ENCODE measurements at places on chromosomes 5 and 9. TPM values are rescaled to one million over a fixed set of nuclear protein-coding genes. Genes with fewer than 3 reads are reported as not detected.

Gene LRRC19
- not detected for total RNA-seq

Gene ADRA1B
- total RNA-seq = 9.2 TPM

GRCh38 chr5:123170816-123171215, 81.8 kb downstream of the PRDM6 start:
- no peak for DNase-seq

GRCh38 chr9:133637451-133638055, 1.4 kb downstream of the DBH start:
- no peak for DNase-seq

DNA sequence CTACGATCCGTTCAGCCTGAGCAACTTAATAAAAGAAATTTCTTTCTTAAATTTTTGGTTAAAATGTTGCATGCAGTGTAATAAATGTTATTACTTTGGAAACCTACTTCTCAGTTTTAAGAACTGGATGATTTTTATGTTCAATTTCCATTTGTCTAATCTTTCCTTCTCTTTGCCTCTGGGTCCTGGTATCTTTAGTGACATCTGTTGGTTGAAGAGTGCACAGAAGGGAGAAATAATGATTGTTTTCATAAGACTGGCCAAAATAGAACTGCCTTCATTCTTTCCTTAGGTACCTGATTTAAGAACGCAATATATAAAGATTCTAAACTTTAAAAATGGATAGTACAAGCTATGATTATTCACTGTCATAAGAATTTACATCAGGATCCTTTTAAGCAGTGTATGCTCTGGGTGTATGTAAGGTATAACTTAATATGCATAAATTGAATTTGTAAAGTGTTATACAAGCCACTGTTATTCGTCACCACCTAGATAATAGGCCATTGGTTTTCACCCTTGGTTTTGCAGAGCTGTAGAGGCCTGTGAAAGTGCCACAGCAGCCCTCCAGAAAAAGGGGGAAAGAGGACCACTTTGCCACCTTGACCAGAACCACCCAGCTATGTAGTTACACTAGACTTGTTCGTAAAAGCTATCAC, 82.8 kb upstream of the TLX3 start:
- no peak for DNase-seq

GRCh38 chr9:19184144-19184917, 46.2 kb upstream of the DENND4C start:
- DNase-seq = peak; percentile 95

DNA sequence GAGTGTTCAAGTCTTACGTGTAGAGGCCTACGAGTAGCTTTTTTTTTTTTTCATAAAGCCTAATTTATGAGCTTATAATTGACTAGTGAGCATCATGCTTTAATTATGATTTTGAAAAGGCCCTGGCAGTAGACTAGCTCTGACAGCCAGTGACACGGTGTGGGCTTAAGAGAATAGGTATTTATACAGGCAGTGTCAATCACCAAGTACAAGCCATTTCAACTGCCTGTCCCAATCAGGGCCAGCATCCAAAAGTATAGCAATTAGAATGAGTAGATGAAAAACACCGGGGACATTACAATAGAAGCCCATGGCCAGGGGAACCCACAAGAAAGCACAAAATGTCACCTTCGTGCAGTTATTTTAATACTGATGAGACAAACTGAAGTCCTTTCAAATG, 552.8 kb downstream of the CAAP1 start:
- DNase-seq = no peak

- no peak for DNase-seq
Measured at GRCh38 chr5:179304871-179305270, 40.4 kb downstream of the ADAMTS2 start.

GRCh38 chr9:137311986-137312851, 10.1 kb upstream of the NRARP start:
- no peak for DNase-seq

DNA sequence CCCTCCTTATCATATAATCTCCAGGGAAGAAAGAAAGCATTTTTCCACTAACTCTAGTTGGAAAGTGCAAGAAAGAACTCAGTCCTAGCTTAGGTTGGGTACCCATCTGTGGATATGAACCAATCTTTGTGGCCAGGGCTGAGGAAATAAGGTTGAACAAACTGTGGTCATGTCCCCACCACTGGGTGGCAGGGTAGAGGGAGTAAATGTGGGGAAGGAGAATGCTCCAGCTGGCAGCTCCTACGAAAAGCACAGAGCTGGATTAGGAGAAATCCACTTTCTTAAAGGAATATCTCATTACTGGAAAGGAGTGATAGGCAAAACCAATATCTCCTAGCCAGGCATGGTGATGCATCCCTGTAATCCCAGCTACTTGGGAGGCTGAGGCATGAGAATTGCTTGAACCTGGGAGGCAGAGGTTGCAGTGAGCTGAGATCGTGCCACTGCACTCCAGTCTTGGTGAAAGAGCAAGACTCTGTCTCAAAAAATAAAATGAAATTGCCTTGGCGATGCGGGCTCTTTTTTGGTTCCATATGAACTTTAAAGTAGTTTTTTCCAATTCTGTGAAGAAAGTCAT, 175.1 kb downstream of the CCDC192 start:
- peak; percentile 73 for DNase-seq

Data from myocyte (in vitro differentiated cells).